Peyer's patch (tissue), 4 donors: ENCODE measurements at places on chromosomes 5 and 9. TPM values are rescaled to one million over a fixed set of nuclear protein-coding genes. Genes with fewer than 3 reads are reported as not detected.

SLC24A2 gene
- not detected for total RNA-seq

DNA sequence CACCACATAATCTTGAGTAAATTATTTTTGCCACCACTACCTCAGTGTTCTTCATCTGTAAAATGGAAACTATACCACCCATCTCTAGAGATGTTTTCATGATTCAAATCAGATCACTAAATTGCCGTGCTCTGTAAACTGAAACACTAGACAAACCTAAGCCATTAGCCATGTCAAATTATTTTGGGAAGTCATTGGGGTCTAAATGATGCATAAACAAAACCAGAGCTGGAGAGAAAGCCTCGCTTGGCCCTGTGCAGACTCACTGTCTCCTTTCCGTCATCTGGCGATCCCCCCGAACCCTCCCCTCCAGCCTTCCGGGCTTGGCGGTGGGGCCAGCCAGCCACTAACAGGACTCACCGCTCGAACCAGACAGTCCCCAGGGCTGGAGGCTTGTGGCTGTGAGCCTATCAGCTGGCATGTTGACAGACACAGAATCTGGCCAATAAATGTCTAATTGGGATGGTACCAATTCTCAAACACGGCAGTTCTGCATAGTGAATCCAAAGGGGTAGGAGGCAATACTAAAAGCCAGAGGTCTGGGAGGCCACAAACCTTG, 256.5 kb downstream of the SEC61B start:
- no peak for DNase-seq

SPATA31C1 gene
- total RNA-seq = not detected

DNA sequence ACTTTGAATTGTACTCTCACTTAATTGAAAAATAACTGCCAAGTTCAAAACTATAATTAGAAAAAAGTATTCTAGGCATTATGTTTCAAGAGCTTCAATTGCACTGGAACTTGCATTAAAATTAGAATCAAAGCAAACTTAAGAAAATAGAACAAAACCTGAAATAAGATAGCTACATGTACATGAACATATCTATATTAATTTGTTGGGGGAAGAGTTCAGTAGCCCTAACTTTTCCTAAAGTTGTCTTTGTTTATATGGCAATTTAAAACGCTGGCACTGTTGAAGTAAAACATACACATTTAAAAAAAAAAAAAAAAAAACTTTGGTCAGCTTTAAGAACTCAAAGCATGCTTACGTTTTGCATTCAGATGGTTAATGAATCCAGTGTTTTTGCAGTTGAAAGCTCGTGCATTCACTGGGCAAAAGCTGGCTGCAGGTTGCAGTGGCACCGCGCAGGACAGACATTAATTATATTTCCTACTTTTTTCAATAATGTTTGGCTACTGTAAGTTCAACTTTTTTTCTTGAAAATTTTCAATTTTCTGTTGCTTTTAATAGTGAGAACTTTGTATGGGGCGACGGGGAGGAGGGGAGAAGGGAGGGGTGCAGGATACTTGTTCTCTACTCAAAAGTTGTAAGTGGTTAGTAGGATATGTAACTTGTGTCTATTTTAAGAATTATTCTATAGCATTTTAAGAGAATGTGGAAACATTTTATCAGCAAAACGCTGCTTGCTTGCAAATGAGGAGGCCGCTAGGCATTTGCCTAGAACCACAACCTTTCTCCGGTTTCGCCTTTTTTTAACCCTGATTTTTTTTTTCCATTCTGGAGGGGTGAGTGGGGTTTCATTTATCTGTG, 3.9 kb downstream of the NR2F1 start:
- no peak for DNase-seq

DNA sequence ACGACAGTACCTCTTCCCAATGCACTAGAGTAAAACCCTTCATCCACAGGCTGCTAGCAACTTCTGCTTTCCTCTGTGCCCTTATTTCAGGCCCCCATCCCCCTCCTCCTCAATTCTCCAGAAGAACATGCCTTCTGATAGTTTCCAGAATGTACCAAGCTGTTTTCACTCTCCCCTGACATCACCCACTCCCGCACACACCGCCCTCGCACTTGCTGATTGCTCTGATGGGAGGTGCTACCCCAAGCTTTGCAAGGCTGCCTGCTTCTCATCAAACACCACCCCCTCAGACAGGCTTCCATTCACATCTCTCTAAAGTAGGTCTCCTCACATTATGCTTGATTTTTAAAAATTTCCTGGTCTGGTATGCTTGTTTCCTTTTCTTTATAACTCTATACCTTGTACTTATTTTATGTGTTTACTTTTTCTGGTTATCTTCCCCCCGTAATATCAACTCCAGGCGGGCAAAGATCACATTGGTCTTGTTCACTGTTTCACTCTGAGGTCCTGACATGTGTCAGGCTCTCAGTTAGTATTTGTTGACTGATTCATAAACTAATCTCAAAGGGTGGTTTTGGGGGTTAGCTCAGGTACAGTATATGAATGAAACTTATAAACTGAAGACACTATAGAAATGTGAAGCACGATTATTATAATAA, 91.0 kb upstream of the C9orf72 start:
- DNase-seq = no peak

GPX8 gene
- total RNA-seq = 1.0 TPM

- DNase-seq = no peak
These were observed 72.0 kb downstream of the ZFAND5 start for GRCh38 chr9:72292874-72293607.

- DNase-seq = no peak
These were observed 30.5 kb downstream of the ANKRA2 start for GRCh38 chr5:73534971-73535370.

TLR4 gene
- total RNA-seq = 6.3 TPM

DNA sequence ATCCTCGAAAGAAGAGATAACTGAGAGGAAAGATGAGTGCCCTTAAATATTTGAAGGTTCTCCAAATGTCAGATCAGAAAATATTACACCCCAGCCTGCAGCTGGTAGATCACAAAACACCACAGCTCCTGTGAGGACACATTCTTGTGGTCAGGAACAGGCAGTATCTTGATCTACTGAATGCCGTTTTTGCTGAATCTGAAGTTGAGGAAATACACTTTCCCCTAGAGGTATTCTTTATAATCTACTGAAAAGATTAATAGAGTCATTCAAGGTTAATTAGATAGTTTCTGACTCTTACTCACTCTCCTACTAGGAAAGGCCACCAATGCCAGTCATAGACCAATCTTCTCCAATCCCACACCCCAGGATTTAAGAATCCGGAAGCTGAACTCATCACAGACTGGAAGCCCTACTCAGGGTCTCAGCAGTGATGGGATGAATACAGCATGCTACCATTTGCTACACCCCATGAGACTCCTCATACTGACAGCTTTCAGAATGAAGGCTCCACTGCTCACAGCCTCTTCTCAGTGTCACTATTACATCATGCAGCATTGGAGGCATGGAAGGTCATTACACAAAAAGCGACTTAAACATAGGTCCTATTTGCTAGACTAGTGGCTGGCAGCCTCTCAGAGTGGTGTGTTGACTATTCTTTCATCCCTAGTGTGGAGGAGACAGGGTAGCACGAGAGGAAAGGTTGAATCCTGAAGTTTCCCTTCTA, 143.9 kb upstream of the SLC1A3 start:
- no peak for DNase-seq

GRCh38 chr5:158899211-158899610, 200.5 kb downstream of the EBF1 start:
- DNase-seq = no peak

GRCh38 chr9:35559792-35560530, 45.1 kb upstream of the TESK1 start:
- no peak for DNase-seq

DNA sequence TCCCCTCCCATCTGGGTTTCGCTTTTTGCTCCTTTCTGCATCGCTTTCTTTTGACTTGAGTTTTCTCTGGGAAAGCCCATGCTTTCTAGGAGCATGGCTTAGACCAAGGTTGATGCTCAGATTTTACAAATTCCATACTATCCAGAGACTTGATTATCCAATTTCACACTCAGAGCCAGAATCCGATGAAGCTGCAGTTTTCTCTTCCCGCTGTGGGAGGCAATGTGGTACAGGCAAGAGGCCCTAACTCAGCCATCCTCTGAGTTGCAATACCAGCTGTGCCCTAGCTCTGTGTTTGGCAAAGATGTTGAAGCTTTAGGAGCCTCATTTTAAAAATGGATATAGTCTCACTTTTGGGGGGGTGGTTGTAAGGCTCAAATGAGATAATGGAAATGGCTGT, 85.1 kb downstream of the BRINP1 start:
- DNase-seq = no peak

DNA sequence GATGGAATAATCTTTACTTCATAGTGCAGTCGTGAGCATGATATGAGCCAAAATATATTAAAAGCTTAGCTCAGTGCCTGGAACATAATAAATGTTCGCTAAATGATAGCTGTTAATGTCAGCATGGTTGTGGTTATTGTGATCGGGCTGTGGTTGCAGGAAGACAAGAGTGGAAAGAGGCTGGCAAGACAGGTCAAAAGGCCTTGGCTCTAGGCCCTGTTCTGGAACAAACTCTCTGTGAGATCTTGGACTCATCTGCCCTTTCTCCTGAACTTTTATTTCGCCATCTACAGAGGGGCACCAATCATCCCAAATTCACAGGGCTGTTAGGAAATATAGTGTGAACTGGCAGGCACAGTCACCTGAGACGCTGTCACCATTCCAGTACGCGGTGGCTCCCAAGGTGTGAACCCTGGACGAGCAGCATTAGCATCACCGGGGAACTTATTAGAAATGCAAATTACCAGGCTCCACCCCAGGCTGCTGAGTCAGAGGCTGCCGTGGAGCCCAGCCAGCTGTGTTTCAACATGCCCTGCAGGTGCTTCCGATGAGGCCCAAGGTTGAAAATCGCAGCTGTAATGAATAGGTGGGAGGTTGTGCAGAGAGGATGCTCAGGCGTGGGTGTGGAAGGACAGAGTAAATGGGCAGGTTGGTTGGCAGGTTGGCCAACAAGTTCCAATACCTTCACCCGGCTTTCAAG, 50.2 kb upstream of the SAP30L start:
- DNase-seq = peak; percentile 91

ARID3C gene
- 0.53 TPM for total RNA-seq

ADRB2 gene
- total RNA-seq = 0.53 TPM

- no peak for DNase-seq
These were observed 256.8 kb downstream of the ROR2 start for GRCh38 chr9:91693226-91693625.

UBE2R2 gene
- 33.0 TPM for total RNA-seq
